ENCODE measurements at places on chromosomes 7 and 10.
A peak's percentile ranks its signal among the peaks of the same experiment; 100 is the strongest.

DNA sequence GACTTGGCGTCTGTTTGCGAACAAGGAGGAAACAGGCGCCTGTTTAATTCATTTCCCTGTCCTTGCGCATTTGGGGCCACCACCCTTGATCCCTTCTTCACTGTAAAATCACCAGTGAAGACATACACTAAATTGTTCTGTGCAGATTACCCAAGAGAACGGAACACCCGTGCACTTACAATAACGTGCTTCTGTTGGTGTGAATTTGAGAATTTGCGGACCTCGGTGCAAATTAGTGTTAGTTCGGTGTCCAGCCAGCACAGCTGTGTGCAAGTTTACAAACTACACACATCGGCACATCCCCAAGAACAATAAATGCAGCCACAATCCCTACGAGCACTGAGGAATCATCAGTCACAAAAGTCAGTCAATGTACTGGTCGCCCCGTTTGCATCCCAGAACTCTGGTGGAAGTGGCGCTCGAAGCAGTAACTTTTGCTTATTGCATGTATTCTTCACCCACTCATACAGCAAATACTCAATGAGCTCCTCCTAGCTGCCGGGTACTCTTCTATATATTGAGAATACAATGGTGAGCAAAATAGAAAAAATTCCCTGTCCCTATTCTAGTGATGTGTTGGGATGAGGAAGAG lies 786 bp upstream of the CNOT4 start:
- DNase-seq, result peak; percentile 33

GRCh38 chr7:13989949-13990305 lies 461 bp upstream of the ETV1 start:
- no peak for DNase-seq

DNA sequence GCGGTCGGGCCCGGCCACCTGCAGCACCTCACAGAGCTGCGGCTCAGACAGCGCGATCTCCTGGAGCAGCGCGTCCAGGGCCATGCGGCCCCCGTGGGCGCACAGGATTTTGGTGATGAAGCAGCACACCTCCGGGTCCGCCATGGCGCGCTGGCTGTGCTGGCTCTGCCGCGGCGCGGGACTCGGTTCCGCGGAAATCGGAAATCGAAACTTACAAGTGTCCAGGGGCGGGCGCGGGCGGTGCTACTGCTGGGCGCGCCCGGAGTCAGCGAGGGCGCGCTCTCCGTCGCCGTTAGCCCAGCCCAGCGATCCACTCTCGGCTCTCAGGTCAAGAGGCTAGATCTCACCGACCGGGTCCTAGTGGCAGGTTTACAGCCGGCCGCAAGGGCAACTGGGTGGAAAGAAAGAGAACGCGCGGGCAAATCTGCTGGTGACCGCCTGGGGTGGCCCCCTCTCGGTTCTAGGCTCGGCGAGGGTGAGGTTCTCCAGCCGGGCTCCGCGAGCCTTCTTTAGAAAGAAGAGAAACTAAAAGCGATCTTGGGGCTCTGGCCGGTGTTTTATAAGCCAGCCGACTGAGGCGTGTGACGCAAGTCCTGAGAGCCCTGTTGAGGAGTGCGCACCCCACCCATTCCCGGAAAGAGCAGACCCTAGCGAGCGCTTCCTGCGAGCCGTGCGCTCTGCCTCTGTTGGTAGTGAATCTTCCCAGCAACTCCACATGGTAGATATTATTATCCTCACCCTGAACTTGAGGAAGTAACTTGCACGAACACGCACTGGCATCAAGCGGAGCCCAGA lies at the start of gene ZC3HAV1:
Gene ZC3HAV1 (minus strand): TSS at position 533 of the 795 bp plus-strand sequence. CDS start 389 bp downstream, at position 144.
- DNase-seq, result peak; percentile 78

- DNase-seq, result peak; percentile 20
These were observed 86.1 kb upstream of the PCBD1 start for GRCh38 chr10:70974351-70974901.

- DNase-seq, result no peak
These were observed 312.5 kb upstream of the CHRM2 start for GRCh38 chr7:136555933-136556332.

GRCh38 chr7:37333075-37333474 lies 115.6 kb downstream of the ELMO1 start:
- no peak for DNase-seq

GRCh38 chr7:157949711-157950110 lies 612.9 kb downstream of the DNAJB6 start:
- no peak for DNase-seq

DNA sequence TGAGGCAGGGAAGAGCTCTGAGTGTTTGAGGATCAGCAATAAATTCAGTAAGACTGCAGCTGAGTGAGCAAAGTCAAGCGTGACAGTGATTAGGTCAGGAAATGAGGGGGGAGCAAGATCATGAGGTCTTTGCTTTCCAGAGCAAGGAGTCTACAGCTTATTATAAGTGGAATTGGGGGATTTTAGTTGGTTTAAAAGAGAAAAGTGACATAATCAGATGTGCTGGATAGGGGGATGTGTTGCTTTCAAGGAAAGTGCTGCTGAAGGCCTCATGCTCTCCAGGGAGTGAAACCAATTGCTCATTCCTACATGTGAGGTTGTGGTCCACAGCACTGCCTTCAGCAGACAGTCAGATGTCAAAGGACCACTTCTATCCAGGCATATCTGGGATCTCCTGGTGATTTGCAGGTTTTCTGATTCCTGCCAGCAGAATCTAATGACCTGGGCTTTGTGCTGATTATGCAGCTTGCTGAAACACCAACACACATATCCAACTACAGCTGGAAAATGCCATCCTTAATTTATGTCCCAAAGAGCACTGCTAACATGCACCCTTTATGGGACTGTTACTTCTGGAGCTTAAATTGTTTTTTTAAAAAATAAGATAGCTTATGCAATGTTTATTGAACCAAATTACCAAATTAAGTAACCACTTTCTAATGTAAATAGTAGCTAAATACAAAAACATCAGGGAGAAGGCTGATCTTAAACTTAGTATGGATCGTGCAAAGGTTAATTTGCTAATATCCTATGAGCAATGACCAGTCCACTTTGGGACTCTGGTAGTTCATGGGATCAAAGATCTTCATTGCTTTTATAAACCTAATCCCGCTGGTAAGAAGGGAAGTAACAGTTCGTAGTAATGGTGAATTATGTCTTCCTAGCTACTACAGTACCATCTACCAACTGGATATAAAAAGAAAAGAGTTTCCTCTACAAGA lies 607.6 kb downstream of the KCNMA1 start:
- DNase-seq, result no peak

GRCh38 chr7:111933609-111934008 lies 272.6 kb downstream of the DOCK4 start:
- no peak for DNase-seq

GRCh38 chr10:102660888-102661657 lies 16.8 kb downstream of the TRIM8 start:
- DNase-seq, result no peak

- no peak for DNase-seq
These were observed 57.4 kb upstream of the SVIL start for GRCh38 chr10:29692121-29692539.

GRCh38 chr7:30988351-30989005 lies 24.7 kb downstream of the GHRHR start:
- DNase-seq, result no peak

DNA sequence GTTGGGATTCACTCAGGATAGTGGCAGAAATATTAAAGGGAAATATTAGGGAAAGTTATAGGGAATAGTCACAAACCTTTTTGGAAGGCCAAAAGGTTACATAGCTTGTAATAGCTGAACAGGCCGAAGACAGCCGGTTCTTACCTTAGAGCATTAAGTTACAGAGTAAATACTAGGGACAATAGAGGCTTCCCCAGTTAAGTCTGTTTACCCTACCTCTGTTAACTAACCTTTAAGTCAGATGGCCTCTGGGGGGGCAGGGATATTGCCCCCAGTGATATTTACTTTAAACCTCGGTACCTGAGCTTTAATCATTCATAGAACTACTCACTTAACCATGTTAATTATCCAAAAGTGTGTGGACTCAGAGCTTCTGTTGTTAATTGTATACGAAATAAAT lies 7.4 kb downstream of the POLR1F start:
- no peak for DNase-seq

DNA sequence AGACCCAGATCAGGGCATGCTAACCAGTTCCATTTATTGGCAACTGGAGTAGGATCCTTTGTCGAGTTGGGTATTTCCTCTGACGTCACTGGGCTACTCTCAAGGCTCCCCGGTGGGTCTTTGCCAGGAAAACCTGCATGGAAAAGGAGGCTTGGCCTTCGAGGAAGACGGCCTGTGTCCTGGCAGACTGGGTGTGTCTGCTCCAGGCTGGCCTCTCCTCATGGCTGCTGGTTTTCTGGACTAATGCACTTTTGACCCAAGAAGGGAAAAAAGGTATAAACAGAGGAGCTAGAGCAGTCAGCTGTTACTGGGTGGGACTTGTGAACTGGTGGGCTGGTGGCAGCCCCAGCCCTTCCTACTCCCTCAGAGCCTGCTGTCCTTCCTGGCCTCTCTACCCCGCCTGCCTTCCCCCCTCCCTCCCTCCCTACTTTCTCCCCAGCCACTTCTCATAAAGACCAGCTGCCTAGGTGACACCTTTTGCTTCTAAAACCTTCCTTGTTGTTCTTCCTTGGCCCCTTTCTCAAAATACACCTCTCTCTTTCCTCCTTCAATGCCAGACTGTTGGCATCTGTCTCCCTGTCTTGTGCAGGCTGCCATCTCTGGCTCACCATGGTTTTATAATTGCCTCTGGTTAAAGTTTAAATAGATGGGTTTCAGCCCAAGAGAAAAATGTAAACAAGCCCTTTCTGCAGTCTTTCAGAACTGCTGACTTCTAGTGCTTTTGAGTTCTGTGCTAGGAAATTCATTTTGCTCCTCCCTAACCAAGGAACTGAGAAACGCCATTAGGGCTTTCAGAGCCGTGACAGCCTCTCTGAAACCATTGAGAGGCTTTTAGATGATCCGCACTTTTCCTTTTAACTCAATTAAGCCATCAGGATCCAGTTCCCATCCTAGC lies 101.8 kb upstream of the MKLN1 start:
- DNase-seq, result no peak

- DNase-seq, result no peak
These were observed 2.3 kb upstream of the SMKR1 start for GRCh38 chr7:129499999-129500398.

- DNase-seq, result no peak
These were observed at the start of gene GPR141 for GRCh38 chr7:37683246-37684120. Gene GPR141, plus strand, starts transcription at chr7:37683766. Its CDS starts 56,628 bp downstream, at chr7:37740394.
